ENCODE measurements at places on chromosomes 13 and 19. TPM values are rescaled to one million over a fixed set of nuclear protein-coding genes. Genes with fewer than 3 reads are reported as not detected.

Gene RFPL4AL1
- not detected for total RNA-seq

Gene ZSCAN4
- not detected for total RNA-seq

Gene LACC1
- total RNA-seq, result 4.1 TPM

- DNase-seq, result no peak
These were observed 376.7 kb downstream of the OXGR1 start for GRCh38 chr13:96617528-96617927.

Gene NLRP11
- total RNA-seq, result 0.08 TPM

- DNase-seq, result no peak
These were observed 107.9 kb downstream of the NALCN start for GRCh38 chr13:101308247-101309013.

Gene USP12
- total RNA-seq, result 22.9 TPM

Gene ZNF471
- total RNA-seq, result 18.0 TPM

Gene CEACAM8
- not detected for total RNA-seq

- no peak for DNase-seq
These were observed 492 bp upstream of the PGLYRP1 start for GRCh38 chr19:46023311-46023779.

- DNase-seq, result no peak
These were observed 21.6 kb downstream of the POMP start for GRCh38 chr13:28680541-28680940.
